ENCODE measurements at places on chromosomes 2 and 18.

- DNase-seq, result no peak
Observed at GRCh38 chr2:118223992-118224894, 136.0 kb downstream of the INSIG2 start.

DNA sequence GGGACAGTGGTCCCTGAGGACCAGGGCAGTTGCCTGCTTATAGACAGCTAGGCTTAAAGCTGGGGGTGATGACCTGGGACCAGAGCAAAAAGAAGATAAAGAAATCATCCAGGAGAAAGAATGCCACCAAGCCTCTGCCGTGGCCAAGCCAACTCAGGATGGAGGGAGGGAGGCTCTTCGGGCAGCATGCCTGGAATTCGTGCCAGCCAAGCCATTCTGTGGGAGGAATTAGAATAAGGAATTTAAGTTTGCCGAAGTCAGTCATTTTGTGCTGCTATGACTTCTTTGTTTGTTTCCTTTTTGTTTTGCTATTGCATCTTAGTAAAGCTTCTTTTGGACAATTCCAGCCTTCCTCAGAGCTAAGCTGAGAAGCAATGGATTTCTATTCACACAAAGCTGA is 124.1 kb downstream of the EN1 start:
- DNase-seq, result no peak

DNA sequence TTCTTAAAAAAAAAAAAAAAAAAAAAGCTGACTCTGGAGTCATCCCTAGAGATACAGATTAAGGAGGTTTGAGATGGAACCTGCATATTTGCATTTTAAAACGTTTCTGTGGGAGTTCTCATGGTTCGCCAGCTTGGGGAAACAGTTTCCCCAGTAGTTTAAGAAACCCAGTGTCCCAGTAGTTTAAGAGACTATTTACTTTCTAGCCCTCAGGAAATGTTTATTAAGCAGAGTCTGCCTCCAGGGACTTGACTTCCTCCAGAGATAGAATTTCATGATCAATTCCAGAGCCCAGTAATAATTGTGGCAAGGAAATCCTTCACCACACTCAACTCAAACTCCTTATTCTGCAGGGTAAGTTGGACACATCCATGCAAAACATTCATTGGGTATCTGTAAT is 39.1 kb downstream of the DIPK1C start:
- DNase-seq, result no peak

DNA sequence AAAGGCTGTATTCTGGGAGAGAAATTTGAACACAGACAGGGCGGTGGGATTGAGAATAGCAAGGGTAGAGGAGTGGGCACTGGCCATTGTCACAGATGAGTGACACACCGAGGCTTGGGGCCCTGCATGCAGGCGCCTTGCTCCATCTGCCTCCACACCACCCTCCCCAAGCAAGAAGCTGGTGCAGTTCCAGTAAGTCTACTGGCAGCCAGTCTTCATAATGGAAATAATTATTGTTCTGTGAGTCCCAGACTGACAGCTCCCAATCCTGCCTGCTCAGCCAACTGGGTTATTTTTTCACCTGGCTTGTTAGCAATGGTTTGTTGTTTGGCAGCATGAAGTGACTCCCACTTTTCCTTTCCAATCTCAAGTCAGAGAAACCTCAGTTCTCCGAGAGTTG is 13.0 kb downstream of the TTC32 start:
- DNase-seq, result no peak

DNA sequence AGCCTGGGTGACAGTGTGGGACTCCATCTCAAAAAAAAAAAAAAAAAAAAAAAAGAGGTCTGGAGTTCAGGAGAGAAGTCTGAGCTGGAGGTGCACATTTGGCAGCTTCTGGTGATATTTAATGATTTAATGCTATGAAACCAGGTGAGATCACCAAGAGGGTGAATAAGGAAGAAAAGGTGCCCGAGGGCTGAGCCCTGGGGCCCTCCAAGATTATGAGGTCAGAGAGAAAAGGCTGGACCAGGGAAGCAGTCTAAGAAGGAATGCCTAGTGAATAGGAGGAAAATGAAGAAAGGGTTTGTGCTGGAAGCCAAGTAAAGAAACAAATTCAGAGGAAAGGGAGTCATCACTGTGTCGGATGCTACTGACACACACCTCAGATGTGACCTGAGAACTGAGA is 88.0 kb upstream of the PELI1 start:
- DNase-seq, result no peak
